Stimulated activated CD8-positive, alpha-beta memory T cell treated with anti-CD3 and anti-CD28 coated beads, Interleukin-7, amount 100 ng/mL, for 1 hour (primary cell): ENCODE measurements at places on chromosomes 16 and 17.

- no peak for DNase-seq
Observed at GRCh38 chr16:30485818-30486436, 13.4 kb downstream of the ITGAL start.

- DNase-seq = no peak
Observed at GRCh38 chr17:50518384-50519023, 10.3 kb downstream of the MYCBPAP start.

GRCh38 chr17:43740541-43740940 is 18.1 kb downstream of the SOST start:
- no peak for DNase-seq

DNA sequence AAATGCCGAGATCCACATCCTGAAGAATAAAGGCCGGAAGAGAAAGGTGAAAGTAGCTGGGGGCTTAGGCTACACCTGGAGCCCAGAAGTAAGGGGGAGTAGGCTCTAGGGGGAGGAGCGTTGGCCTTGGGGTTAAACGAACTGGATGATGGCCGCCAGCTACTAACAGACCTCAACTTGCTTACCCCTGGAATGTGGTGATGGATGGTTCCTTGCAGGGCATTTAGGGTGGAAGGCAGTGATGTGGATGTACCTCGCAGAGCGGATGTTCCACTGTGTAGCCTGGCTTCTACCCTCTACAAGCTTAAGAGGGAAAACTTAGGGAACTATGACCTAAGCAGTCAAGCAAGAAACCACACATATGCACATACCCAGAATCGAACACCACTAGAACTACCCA is 2.3 kb upstream of the MAZ start:
- no peak for DNase-seq

DNA sequence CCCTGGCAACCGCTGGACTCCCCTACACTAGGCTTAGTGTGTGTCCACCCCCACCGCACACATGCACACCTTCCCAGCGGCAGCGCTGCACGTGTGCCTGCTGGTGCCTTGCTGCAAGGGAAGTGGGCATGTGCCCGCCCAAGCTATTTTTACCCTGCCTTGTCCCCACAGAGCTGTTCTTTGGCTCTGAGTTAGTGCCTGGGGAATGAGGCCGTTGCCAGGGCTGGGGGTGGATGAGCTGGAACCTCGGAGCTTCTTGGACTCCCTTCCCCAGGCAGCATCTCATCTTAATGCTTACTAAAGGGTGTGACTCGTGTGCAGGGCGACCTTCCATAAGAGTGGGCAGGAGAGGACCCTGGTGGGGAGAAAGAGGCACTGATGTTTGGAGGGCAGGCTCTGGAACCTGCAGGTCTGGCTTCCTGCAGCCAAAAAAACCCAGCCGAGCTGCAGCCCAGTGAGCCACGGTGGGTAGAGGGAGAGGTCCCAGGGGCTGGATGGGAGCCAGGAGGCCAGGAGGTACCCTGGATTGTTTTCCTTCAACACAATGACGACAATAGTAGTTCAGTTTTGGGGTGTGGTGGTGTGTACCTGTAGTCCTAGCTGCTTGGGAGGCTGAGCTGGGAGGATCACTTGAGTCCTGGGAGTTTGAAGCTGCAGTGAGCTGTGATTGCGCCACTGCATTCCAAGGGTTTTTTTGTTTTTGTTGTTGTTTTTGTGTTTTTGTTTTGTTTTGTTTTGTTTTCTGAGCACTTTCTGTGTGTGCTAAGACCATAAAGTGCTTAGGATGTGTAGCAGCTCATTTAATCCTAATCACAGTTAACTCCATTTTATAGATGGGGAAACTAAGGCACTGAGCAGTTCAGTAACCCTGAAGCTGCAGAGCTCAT is 119.1 kb downstream of the RAB11FIP4 start:
- DNase-seq = no peak

- DNase-seq = no peak
Observed at GRCh38 chr16:64830653-64831052, 291.2 kb downstream of the CDH11 start.
